ENCODE measurements at places on chromosomes 6 and 20.

- no peak for DNase-seq
These were observed 18.9 kb upstream of the CALHM5 start for GRCh38 chr6:116492331-116493067.

GRCh38 chr6:151681433-151682059 is 125.9 kb upstream of the ESR1 start:
- no peak for DNase-seq

- no peak for DNase-seq
These were observed 3.5 kb downstream of the NUP153 start for GRCh38 chr6:17703256-17703694.

- peak; percentile 68 for DNase-seq
These were observed at the start of gene CD109 for GRCh38 chr6:73695619-73696421. Gene CD109 (plus strand): TSS chr6:73696203. CDS start chr6:73696216, 13 bp downstream.

DNA sequence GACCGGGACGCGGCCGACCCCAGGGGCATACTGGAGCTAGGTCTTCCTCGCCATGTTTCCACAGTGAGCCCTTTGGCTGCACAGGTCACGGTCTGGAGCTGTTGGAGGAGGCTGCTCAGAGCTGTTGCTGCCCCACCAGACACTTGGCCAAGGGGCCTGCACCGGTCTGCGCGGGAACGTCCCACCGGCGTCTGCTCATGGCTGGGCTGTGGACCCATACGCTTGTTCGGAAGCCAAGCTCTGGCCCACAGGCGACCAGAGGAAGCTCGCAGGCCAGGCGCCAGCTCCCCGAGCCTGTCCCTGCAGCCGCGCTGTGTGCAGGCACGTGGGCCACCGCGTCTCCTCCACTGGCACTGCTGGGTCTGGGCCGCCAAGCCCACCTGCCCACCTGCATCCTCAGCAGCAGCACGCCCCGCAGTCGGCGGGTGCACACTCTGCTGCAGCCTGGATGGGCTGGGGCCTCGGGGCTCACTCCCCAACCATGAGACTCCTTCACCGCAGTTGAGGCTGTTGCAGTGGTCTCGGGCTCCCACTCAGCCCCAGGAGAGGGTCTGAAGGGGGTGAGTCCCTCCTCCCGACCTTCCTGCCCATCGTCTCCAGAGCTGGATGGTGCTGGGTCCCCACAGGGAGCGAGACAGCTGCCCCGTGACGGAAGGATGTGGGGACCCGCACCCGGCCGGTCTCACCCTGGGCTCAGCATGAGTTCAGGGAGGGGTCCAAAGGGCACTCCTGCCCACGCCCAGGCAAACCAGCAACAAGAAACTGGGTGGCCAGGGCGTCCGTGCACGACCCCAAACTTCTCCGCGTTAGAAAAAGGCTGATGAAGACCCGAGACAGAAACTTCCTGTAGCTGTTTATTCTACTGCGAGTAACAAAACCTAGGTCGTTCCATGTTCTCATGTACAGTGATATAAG is 15.5 kb upstream of the TCFL5 start:
- no peak for DNase-seq

DNA sequence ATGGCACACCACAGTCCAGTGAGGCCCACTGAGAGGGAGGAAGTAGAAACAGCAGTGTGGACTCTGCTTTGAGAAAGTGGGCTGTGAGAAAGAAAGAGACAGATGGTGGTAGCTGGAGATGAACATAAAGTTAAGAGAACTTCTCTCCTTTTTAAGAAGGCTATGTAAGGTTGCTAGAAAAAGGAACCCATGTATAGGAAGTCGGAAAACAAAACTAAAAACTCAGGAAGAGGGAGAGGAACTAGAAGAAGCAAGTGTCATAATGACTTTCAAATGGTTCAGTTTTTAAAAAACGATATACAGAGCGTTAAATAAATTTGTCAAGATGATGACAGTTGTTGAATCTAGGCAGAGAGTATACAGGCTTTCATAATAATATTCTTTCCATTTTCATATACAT is 25.4 kb upstream of the GMNN start:
- no peak for DNase-seq

DNA sequence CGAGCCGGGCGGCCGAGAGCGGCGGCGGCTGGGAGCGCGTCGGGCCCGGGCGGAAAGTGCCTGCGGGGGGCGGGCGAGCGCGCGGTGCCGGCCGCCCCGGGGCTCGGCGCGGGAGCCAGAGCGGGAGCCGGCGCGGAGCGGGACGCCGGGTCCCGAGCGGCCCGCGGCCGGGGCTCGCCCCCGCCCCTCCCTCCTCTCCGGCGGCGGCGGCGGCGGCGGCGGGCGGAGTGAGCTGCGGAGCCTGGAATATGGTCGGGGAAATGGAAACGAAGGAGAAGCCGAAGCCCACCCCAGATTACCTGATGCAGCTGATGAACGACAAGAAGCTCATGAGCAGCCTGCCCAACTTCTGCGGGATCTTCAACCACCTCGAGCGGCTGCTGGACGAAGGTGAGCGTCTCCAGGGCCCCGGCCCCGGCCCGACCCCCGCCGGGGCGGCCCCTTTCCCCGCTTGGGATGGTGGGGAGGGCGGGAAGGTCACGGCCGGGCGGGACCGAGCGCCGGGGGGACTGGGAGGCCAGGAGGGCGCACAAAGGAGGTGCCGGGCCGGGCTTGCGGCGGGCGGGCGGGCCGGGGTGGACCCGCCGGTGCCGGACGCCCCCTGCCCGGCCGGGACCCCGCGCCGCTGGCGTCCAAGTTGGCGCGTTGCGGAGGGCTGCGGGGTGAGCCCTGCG is 565 bp downstream of the QKI start:
- no peak for DNase-seq

GRCh38 chr6:148565930-148566663 is 180.7 kb upstream of the UST start:
- DNase-seq: no peak
